ENCODE measurements at places on chromosomes 3 and 15.
A peak's percentile ranks its signal among the peaks of the same experiment; 100 is the strongest.

DNA sequence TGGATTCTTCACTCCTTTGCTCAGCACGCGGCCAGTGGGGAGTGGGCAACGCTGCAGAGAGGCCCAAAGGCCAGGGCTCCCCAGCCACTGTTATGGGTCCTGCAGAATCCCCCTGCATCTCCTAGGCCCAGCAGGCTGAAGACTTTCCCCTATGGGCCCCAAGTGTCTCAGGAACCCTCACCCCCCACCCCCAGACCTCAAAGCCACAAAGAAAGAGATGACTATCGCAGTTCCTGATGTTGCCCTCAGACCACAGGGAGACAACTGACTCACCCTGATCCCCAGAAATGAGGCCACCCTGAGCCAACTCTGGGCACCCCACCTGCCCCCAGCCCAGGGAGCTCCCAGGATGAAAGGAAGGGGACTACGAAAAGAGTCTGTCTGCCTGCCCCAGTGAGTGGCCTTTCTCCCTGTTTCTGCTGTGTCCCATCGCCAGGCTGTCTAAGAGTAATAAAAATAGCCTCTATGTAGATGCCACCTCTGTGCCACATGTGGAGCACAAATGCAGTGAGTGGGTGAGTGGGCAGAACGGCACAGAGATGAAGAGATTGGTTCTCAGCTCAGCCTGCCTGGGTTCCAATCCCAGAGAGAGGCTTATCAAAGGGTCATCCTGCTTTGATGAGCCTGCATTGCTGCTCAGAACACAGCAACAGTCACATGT lies 283.0 kb downstream of the UACA start:
- DNase-seq = peak; percentile 71

GRCh38 chr15:74432271-74432967 lies 1.3 kb downstream of the SEMA7A start:
- DNase-seq = no peak

- no peak for DNase-seq
Measured at GRCh38 chr3:134149286-134149685, 101.4 kb downstream of the RYK start.

GRCh38 chr3:16739541-16740105 lies 134.4 kb upstream of the DAZL start:
- no peak for DNase-seq

DNA sequence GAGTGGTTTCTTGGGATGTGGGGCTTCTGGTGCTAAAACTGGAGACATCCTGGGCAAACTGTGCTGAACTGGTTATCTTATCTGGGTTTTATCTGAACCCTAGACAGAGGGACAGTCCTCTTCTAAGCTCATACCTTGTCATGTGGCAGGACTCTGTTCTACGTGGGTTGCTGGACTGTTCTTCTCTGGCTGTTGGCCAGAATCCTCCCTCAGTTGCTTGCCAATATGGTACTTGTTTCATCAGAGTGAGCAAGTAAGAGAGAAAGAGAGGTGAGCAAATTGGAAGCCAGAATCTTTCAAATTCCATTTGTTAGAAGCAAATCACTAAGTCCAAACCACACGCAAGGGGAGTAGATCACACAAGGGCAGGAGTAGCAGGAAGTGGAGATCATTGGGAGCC lies 291.5 kb upstream of the TBL1XR1 start:
- no peak for DNase-seq

- no peak for DNase-seq
Measured at GRCh38 chr3:185381320-185382058, 18.6 kb downstream of the MAP3K13 start.

- no peak for DNase-seq
Measured at GRCh38 chr3:132898141-132898540, 140.1 kb upstream of the TMEM108 start.

DNA sequence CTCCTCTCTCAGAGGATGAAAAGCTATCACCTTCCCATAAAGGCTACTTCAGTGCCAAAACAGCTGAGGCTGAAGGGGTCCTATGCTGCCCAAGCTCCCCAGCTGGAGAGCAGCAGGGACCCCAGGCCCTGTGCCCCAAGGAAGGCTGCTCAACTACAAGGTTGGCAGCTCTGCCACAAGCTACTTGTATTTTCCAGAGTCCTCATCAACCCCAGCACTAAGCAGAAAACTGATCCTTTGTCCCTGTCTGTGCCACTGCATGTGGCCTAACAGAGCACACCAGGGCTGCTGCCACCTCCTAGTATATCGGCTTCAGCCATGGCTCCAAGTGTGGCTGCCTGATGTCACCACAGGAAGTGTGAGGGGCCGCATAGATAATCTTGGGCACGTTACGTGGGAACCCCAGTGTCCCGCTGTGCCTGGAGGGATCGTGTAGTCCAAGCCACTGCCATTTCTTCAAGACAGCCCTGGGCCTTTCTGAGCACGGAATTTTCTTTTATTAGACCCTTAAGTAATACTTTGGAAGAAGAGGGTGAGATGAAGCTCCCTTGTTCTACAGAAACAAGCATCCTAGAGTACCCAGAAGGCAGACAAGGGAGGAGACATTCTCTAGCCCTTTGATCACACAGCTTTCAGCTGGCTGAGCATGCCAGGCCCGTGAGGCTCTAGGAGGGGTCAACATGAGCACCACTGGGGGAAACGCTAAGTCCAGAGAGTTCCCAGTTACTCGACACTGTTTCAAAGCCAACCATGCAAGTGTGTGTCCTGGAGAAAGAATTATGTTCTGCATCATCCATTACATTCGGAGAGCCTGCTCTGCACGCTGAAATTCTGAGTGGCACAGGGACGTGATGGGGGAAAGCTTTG lies 60.7 kb downstream of the CAPN7 start:
- no peak for DNase-seq

GRCh38 chr15:36468746-36469145 lies 110.7 kb upstream of the CDIN1 start:
- no peak for DNase-seq

DNA sequence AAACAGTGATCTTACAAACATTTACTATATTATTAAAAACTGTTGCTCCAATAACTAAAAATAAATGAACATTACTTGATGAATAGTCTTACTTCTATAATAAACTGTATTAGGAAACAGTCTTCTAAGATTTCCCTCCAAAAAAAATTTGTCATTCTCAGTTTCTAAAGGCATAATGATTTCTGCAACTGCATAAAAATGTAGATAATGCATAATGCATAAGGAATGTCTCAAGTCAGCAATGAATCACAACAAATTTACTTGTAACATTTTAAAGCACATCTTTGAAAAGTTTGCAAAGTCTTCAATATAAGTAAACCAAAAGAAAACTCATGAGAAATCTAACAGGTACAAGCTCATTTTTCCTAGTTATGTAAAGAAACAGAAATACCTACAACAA lies 113.5 kb downstream of the VPS13C start:
- no peak for DNase-seq

DNA sequence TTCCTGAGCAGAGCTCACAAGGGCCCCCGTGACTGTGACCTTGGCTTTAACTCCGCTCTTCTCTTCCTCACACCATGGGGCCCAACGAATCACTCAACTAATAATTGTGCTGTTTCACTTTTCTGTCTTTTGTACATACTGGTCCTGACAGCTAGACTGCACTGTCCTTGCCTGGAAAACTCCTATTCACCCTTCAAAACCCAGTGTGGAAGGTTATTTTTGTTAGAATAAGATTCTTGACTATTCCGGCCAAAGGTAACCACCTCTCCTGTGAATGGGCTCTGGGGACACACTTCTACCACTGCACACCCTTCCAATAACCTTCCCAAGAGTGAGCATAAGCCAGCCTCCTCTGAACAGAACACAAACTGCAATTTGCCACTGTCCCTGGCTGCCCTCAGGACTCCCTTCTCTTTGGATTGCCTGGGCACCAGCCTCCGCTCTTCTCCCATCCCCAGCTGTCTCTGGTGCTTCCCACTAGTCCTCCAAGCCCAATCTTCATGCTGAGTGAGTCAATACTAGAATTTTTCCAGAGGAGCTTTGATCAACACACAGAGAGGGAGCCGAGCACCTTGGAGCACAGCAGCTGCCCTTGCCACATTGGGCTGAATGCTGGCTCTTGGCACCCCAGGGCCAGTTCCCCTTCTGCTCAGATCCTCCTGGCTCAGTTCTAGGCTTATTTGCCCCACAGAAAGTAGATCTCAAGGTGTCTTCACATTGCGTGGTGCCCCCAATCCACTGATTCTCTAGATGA lies 2.1 kb downstream of the SCN5A start:
- no peak for DNase-seq

DNA sequence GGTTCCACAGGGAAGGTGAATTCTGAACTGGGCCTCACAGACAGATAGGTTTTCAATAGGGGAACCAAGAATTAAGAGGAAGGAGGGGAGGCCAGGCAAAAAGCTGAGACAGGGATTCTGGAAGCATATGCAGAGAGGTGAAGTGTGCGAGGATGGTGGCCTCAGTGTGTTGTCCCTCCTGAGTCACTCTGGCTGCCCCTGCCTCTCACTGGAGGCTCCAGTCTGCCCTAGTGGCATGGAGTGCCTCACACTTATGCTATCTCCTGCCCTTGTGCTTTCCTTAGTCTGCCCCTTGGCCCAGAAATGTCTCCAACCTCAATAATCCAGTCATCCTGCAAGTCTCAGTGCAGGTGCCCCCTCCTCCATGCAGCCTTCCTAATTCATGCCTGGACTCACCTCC lies 32.2 kb upstream of the RBP1 start:
- no peak for DNase-seq

DNA sequence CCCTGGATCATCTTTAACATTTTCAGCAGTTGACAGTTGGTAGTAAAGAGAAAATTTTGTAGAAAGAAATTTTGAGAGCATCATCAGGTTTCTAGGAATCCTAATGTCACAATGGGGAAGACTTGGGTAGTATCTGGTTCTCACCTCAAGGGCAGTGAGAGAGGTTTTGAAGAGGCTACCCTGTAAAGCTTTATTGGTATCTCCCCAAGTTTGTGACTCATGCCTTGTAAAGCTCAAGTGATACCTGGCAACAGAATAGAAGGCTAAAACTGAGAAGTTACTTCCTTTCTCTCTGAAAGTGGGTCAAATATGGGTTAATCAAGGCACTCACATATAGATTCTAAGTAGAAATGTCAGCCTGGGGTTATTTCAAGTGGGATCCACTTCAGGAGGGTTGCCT lies 196.4 kb downstream of the SUCNR1 start:
- DNase-seq = no peak

- no peak for DNase-seq
Measured at GRCh38 chr15:65335278-65336055, 31.0 kb downstream of the RNU5B-1 start.

GRCh38 chr15:89958107-89958805 lies 42.9 kb upstream of the ZNF710 start:
- DNase-seq = no peak

DNA sequence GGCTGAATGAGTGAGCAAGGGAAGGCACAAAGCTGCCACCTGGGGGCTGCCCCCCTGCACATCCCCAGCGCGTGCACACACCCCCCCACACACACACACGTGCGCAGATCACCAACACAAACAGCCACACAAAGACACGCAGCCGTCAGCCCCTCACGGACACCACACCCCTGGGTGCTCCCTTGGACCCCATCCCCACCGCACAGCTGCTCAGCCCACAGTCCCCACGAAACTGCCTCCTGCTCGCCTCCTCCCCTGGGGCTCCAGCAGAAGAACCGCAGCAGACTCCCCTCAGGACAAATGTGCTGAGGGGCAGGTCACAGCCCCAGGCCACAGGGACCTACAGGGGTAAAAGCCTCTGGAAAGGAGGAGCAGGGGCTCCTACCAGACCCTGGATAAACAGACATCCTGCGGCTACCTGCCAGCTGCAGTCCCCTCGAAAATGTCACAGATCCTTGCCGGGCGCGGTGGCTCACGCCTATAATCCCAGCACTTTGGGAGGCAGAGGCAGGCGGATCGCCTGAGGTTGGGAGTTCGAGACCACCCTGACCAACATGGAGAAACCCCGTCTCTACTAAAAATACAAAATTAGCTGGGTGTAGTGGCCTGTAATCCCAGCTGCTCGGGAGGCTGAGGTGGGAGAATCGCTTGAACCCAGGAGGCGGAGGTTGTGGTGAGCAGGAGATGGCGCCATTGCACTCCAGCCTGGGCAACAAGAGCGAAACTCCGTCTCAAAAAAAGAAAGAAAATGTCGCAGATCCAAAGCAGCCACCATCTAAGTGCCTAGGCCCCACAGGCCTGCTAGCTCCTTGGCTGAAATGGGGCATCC lies 6.5 kb downstream of the TWF2 start:
- DNase-seq = no peak

- no peak for DNase-seq
Measured at GRCh38 chr3:44318891-44319311, 19.7 kb upstream of the TCAIM start.

DNA sequence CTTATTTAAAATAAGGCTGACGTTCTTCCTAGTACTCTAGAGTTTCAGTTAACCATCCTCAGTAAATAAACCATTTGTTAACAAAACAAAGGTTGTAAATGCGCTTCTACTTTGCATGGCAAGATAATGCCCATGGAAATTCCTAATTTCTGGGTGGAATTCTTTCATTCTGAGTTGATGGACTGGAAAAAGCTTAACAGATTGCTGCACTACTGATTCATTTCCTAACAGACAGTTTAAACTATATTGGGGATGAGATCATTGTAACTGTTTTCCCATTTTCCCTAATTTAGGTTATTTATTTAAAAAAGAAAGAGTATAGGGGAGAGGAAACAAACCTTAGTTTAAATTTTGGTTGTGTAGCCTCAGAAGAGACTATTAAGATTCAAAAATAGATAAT lies 342.2 kb downstream of the NLGN1 start:
- no peak for DNase-seq

- no peak for DNase-seq
Measured at GRCh38 chr3:25478211-25478757, 50.2 kb downstream of the RARB start.

DNA sequence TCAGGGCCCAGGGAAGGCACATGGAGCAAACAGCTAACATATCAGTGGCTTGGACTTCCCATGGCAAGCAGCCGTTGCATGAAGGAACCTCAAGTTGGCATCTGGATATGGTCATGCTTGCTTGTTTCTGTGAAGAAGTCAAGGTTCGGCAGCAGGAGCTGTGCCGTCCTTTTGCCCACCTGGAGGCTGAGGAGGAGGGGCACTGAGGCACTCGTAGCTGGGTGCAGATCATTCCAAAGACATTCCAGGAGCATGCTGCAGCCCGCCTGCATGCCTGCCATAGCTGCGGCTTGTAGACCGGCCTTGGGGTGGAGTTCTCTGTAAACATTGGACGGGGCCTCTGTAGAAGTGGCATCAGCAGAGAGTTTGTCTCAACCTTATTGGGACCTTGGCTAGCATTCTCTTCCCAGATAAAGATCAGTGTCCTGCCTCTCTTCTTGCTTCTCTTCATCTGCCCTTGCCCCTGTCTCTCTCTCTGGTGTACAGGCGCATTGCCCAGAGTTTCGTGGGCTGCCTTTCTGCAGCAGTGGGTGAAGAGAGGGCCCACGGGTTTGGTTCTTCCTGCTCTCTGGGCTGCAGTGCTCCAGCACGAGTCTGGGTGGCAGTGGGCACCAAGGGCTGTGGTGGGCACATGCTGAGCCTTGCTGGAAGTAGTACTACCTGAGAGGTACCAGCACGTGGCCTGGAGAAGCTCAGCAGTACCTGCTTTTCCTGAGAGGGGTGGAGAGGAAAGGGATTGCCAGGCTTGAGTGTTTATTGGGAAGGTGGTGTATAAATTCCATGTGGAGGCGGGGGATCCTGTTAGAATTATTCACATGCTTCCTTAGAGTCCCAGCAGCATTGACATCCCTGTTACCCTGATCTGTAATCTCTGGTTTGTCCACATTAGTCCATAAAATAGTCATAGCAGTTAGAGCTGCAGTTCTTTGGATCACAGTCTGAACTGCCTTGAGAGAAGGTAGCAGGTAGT lies 49.4 kb downstream of the CHCHD6 start:
- DNase-seq = no peak
